Activated naive CD4-positive, alpha-beta T cell treated with anti-CD3 and anti-CD28 coated beads, Interleukin-2, amount 50 U/mL, for 16 hours (primary cell): ENCODE measurements at places on chromosomes 2 and 18.
A peak's percentile ranks its signal among the peaks of the same experiment; 100 is the strongest.

DNA sequence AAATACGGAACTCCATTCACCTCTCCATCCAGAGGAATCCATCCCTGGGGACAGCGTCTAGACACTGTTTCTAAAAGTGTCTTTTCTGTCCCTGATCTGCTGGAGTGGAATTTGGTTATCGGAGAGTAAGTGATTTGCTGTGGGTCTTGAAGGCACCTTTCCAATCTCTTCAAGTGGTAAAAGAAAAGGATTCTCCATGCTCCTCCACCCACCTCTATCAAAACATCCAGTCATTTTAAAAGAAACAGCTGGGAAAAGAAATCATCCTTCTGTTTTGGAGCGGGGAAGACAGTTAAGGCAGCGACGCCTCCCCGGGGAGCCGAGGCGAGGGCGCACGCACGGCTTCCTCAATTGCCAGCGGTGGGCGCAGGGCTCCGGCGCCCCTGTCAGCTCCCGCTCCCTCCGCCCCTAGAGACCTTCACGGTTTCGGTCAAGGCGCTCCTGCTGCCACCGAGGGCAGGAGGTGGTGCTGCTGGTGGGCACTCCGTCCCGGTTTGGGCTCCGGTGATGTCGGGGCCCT lies 547 bp downstream of the SLC35F5 start:
- DNase-seq = peak; percentile 44

DNA sequence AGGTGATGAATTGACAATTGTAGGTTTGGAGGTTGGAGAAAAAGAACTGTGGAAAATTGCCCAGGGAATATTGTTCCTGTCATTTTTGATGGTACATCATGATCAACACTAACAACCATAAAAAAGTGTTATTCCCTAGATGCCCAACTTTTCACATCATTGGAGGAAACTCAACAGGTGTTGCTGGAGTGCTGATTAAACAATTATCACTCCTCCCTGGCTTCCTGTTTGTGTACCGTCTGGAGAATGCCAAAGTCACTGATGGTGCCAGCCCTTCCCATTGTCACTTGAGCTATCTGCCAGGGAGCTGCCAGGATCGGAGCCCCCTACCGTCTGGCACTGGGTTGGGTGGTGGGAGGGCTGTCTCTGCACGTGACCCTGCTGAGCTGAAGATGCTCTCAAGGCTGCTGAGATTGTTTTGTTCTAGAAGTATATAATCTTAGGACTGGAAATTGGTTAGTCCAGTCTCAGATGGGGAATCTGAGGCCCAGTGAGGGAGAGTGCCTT lies 156.9 kb downstream of the PRKCE start:
- no peak for DNase-seq

GRCh38 chr2:204871231-204871953 lies 326.1 kb downstream of the PARD3B start:
- no peak for DNase-seq

GRCh38 chr18:5512176-5512575 lies 31.6 kb downstream of the EPB41L3 start:
- no peak for DNase-seq

DNA sequence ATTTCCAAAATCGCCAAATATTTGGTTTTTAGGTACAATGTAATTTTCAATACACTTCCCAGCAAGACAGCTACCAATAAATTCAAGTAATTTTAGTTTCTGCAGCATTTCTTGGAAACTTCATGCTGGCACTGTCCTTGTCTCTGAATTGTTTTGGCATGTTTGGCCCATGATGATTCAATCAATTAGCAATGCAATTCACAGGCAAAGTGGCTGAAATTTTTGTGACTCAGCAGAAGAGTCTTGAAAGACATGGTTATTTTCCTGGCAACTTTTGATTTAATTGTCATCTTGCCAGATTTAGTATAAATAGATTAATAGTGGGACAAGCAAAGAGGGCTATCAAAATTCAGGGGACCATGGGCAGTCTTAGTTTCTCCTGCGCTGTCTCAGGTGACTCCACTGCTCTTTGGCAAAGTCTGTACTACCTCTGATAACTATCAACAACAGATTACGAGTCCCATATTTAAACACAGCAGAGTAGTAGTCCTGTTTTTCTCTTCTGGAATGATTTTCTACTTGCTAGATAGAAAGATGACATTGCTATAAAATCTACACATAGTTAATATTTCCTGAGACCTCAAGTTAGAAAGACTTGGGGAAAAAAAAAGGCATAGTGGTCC lies 88.9 kb upstream of the CYP26B1 start:
- no peak for DNase-seq

GRCh38 chr2:75284345-75284744 lies 85.0 kb upstream of the TACR1 start:
- DNase-seq = no peak

GRCh38 chr2:235433860-235434259 lies 60.0 kb upstream of the AGAP1 start:
- DNase-seq = no peak

DNA sequence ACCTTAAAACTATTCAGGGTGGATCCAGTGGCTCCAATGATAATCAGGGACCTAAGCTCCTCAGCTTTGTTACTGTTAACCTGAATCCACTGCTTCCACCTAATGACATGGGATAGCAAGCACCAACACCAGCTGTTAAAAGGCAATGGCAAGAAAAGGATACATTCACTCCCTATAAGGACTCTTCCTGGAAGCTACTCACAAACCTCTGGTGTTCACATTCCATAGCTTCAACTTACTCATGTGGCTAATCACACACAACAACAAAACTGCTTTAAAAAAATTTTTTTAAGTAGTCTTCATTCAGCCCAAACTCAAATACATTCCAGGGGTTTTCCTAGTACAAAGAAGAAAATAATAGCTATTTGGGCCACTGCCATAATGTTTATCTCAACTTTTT lies 24.5 kb downstream of the ROCK2 start:
- no peak for DNase-seq

DNA sequence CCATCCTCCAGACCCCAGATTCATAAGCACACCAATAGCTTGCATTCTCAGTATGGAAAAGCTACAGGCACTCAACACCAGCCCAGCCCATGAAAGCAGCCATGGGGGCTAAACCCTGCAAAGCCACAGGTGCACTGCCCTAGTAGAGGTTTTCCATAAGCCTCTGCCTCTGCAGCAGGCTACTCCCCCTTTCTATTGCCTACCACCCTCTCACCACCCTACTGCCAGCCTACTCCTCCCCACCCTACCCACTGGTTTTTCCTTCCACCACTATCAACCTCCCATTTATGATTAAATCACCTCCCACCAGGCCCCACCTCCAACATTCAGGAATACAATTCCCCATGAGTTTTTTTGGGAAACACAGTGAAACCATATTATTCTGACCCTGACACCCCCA lies 96.4 kb upstream of the TEKT4 start:
- no peak for DNase-seq

GRCh38 chr2:40123326-40123725 lies 328.6 kb downstream of the SLC8A1 start:
- DNase-seq = no peak

DNA sequence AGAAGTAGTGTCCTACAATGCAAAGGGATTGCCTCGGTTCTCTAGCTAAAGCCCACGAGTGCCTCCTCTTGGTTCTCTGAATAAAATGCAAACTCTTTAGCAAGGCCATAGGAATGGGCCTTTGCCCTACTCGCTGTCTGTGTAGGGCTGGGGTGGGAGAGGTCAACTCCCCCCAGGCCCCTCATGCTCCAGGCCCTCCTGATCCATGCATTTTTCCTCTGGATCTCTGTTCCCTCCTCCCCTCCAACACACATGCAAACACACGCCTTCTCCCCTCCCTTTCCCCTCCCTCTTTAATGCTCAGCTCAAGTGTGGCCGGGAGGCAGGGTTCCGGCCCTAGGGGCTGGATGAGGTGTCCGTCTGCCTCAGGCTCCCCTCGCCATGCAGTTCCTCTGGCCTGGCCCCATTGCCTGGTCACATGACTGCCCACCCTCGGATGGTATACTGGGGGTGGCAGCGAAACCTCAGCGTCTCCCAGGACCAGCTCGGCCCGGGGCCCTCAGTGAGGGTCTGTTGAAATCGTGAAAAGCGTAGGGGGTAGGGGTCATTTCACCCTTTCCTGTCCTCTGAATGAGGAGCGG lies 14.9 kb upstream of the KLF11 start:
- DNase-seq = no peak

- DNase-seq = no peak
These were observed 1081.5 kb upstream of the ZEB2 start for GRCh38 chr2:145601361-145601925.

DNA sequence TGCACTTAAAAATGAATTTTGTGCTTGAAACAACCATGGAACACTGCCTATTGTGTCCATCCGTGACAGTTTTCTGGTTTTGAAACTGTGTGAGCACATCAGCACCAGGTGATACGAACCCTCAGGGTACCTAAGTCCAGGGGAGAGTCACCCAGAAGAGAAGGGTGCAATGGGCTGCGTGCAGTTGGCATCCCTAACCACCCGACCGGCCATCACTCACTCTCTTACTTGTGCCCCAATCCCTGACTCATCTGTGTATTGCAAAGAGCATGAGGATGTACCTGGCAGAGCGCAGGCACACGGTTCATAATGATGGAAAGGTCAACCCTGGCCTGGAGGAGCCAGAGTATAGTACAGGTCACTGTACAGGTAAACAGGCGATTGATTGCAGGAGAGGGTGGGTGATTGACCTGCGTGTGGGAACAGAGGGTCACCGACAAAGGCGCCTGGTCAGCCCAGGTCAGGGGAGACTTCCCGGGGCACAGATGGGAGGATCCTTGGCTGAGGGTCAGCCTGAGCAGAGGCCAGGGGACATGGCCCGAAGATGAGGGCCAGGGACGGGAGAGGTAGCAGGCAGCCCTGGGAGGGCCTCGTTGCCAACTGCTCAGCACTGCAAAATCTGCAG lies 160.3 kb downstream of the SEPTIN10 start:
- DNase-seq = no peak

DNA sequence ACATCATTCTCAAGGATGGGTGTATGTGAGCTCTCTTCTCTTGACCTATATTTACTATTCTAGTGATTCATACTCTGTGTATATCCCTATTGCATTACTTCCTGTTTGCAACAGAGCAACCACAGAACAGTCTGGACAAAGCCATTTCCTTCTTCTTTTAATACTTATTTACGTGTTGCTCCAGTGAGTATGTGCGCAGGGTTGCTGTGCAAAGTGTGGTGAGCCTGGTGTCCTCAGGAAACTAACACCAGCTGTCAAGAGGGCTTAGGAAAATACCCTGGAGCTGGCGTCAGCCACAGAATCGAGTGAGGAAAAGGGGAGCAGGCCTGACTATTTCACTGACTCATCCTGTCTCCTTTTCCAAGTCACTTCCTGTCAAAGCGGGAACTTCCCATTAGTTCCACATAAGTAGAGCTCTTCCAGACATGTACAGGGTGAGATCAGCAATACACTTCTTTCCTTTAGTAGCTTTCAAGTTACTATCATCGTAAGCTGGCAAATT lies 214.1 kb upstream of the COPS8 start:
- no peak for DNase-seq

- DNase-seq = no peak
These were observed 122.3 kb downstream of the CHST9 start for GRCh38 chr18:27062802-27063201.

DNA sequence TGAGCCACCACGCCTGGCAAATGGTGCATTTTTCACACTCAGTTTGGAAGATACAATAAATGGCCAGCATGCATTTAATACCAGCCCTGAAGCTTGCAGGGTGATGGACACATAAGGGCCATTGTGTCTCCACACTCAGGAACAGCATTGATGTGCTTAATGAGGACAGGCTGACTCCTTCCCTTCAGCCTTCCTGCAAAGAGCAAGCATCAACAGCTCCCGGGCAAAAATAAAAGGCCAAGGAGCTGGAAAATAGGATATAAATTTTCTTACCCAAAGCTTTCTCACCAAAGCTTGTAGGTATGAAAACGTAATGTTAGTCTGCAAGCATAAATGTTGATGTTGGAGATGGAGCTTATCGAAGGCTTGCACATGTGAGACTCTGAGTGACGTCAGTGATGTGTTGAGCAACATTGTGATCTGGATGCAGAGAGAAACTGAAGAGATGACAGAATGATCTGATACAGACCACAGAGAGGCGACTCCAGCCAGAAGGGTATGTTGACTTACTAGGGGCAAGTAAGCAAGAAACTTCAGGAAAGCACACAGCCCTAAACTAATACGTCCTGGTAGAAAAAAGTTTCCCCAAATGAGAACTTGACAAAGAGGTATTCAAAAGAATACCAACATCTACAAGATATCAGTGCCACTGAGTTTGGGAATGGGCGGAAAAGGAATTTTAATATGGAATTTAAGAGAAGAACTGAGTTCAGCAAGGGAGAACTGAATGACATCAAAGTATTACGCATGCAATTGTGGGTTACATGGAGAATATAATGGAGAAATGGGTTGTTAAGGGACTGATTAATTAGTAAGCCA lies 256.5 kb downstream of the TGIF1 start:
- no peak for DNase-seq

GRCh38 chr2:206305523-206306245 lies 31.2 kb downstream of the ZDBF2 start:
- no peak for DNase-seq

DNA sequence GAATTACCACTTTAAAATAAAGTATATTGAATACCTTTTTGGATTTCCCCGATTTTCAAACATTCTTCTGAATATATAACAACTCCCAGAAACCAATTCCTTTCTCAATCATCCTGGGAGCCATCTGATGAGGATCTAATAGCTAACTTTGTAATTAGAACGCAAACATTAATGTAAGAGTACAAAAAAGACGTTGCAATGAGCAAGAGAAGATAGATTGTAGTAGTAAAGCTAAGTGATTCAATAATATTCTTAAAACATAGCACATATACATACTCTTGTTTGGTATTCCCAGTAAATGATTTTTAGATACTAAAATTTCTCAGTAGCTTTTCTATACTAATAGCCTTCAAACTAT lies 1.1 kb downstream of the ABCA12 start:
- no peak for DNase-seq

DNA sequence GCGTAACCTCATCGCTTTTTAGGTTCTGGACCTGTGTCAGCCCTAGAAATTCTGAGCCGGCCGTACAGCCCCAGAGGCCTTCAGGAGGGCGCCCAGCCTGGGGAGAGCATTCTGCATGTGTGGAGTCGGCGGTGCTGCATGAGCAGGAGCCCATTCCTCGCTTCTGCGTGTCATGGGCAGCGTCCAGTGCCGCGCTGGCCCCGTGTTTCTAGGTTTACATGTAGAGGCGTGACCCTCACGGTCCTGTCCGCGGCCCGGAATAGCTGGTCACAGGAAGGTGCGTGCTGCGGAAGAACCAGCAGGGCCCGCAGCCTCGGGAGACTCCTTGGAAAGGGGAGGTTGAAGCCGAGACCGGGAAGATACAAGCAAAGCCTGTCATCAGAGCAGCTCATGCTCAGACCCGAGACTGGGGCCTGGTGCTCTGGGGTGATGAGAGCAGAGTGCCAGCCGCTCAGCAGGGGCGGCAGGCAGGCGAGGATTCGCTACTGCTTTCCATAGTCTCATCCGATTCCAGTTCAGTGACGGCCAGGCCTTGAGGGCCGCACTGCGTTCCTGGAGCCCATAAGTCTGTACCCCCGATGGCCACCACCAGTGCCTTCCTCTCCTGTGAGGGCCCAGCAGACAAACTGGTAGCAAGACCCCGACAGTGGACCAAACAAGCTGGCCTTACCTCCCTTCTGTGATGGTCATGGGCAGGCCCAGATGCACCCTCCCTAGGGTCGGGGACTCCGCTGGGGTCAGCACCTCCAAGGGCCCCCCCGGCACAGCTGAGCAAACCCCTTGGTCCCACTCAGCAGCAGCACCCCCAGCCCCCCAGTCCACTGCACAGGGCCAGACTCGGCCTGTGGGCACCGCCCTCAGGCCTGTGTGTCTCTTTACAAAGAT lies 15.6 kb upstream of the NFATC1 start:
- no peak for DNase-seq
